ENCODE measurements at places on chromosomes 1 and 21.

DNA sequence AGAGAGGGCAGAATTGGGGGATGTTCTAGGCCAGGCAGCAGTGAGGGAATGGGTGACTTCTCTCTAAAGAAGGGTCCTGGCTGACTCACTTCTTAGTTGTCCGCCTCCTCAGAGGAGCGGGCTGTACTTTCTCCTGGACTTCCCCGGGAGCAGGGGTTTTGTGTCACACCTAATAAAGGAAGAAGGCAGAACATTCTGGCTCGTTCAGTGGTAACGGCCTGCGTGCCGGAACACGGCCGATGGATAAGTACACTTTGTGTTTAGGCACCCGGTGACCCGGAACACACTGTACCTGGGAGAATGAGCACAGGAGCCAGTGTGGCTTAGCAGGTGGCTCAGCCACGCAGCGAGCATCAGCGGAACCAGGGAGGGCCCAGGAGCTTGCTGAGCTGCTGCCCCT, 84.7 kb downstream of the FBXO2 start:
- DNase-seq, result no peak

GRCh38 chr1:91120936-91121335, 99.1 kb upstream of the ZNF644 start:
- no peak for DNase-seq

DNA sequence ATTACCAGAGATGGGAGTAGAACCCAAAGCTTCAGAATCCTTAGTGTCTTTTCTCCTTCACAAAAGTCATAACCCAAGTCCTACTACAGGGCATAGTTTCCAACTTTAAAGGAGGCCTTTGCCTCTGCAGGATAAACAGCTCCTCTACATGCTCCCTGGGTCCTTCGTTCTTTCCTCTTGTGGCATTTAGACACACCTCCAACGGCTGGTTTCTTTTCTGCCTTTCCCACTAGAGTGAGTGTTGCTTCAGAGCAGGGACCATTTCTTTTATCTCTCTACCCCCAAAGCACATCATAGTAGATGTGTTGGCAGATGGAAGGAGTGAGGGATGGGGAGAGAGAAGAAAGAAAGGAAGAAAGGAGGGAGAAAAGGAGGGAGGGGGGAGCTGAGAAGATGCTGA, 144.7 kb upstream of the SPATA6 start:
- no peak for DNase-seq

DNA sequence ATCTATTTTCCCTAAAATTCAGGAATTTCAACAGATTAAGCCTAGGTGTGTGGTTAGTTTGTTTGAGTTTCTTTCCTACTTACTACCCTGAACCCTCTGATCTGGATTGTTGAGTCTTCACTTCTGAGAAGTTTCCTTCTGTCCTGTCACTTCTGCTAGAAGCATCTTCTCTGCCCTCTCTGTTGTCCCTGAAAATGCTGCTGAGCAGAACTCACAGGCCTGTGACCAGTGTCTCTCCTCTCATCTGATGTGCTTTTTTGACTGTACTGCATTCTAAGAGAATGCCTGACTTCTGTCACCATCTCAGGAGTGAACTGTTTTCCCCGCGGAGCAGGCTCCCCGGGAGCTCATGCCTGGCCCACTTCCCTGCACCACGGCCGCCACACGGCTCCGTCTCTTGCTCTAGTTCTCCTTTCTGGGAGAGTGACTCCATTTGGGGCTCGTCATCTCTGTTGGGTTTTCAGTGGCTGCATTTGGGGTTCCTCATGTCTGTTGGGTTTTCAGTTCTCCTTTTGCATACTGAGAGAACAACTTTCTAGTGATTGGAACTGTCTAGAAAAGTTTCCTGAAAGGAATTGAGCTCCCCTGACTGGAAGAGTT, 77.9 kb downstream of the POFUT2 start:
- DNase-seq, result no peak

- DNase-seq, result no peak
These were observed 10.7 kb downstream of the LRRC47 start for GRCh38 chr1:3785456-3786157.

- DNase-seq, result no peak
These were observed 44.0 kb downstream of the FAM163A start for GRCh38 chr1:179786815-179787685.

- DNase-seq, result no peak
These were observed 278.3 kb upstream of the NRIP1 start for GRCh38 chr21:15343066-15343465.

- DNase-seq, result no peak
These were observed 404.0 kb upstream of the VAMP3 start for GRCh38 chr1:7366955-7367665.

DNA sequence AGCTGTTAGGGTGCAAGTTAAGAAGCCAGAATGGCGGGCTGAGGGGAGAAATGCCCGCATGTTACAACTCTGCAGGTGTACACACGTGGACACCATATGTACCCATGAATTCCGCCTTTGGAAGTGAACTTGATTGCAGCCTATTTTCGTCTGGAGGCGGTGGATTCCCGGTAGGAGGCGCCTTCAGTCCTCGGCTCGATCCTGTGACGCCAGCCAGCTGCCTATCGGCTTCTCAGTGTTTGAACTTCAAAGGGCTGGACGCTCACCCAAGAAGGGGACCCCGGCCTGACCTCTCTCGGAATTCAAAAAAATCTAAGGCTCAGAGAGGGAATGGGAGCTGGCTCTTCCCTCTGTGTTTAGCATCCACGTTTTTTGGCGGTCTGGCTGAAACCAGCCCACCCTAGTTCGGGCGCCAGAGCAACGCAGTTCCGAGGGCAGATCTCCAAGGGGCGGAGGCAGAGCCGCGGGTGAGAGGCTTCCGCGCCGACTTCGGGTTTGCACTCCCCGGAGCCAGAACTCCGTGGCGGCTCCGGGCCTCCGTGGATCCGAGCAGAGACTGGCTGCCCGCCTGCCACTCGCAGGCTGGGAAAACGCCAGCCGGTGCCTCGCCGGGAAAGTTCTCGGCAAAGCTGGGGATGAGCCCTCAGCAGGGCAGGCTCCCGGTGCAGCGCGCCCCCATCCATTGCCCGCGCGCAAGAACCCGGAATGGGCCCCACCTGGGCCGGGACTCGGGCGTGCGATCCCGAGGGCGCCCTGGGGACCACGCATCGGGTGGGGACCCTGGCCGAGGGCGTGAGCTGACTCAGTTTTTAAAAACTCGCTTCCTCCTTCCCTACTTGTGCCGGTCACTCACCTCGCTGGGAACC, 996 bp upstream of the TMEM51 start:
- no peak for DNase-seq

DNA sequence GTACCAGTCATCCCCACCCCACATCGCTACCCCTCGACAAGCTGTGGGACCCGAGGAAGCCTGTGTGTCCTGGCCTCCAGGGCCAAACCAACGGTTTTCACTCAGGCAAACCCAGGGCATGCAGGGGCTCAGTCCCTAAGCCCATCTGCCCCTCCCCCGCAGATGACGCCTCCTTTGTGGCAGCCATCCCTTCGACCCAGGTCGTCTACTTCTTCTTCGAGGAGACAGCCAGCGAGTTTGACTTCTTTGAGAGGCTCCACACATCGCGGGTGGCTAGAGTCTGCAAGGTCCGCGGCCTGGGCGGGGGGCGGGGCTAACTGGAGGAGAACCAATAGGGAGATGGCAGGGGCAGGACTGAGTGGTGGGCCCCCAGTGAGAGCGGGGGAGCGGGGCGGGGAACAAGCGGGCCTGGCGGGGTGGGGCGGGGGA, 7.4 kb downstream of the SEMA4A start:
- peak; percentile 57 for DNase-seq

DNA sequence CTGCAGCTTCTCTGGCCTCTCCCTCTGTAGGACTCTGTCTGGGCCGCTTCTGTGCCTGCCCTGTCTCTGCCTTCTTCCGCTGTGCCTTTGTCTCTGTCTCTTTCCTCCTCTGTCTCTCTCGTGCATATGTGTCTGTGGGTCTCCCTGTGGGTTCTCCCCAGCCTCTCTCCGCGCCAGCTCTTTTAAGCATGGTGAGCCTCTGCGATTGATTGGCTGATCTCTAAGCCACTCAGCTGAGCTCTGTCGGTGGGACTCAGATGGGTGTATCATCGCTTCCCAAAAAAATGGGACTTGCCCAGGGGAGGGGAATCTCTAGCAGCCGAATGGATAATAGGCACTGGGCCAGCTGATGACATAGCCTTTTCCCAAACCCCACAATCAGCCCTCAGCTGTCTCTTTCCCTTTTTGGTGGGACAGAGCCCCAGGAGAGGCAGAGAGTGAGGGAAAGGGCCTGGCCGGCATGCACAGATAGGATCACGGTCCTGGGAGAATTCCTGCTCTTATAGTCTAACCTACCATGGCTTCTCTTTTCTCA, at the start of gene ADAMTS4:
Gene ADAMTS4 (minus strand): TSS at position 158 of the 535 bp plus-strand sequence. CDS start 427 bp downstream, outside the sequence.
- DNase-seq, result no peak

- peak; percentile 61 for DNase-seq
These were observed 3.8 kb upstream of the PLEKHA6 start for GRCh38 chr1:204363335-204364114.

DNA sequence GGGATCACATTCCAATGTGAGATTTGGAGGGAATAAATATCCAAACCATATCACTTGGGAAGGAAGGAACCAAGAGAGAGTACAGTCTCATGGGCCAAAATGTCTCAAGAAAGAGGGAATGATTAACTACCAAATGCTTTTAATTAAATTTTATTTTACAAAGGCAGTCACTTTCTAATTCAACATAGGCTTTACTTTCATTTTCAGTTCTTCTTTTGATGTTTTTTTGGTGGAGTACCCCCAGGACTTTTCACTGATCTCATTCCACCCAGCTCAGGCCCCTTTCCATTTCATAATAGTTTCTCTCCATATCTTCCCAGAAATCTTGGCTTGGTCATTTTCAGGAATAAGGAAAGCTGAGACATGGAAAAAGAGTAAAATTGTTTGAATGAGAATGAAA, 5.1 kb upstream of the SLAMF7 start:
- no peak for DNase-seq

GRCh38 chr1:172778456-172779455, 119.9 kb downstream of the FASLG start:
- DNase-seq, result no peak

DNA sequence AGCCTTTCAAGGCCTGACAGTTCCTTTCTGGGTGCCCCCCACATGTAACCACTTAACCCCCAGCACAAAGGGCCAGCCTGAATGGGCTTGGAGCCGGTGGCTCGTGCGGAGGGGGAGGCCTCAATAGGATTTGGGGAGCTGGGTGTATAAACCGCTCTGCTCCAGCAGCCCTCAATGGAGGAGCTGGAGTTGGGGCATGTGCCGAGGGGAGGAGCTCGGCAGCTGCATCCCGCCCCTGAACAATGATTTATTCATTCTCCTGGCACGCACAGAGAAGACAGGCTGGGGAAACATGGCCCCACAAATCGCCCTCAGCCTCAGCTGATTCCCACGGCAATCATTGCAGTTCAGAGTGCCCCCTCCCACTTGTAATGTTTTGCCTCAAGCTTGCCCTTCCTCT, 6.9 kb upstream of the C1orf216 start:
- DNase-seq, result no peak

DNA sequence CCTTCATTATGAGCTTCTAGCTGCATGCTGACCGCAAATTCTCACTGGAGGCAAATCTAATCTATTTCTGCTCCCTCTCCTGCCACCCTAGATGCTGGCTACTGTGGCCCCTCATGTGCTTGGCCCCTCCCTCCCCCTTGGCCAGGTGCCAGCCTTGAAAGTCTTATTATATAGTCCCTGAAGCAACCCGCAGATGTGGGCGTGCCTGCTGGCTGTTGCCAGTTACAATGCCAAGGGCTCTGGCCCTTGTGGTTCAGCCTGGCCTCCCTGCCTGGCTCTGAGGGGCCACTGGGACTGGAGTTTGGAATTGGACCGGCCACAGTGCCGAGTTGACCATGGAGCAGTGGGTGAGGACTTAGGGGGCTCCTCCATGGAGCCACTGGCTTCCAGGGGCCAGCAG, 78.9 kb upstream of the ACTRT2 start:
- DNase-seq, result no peak

DNA sequence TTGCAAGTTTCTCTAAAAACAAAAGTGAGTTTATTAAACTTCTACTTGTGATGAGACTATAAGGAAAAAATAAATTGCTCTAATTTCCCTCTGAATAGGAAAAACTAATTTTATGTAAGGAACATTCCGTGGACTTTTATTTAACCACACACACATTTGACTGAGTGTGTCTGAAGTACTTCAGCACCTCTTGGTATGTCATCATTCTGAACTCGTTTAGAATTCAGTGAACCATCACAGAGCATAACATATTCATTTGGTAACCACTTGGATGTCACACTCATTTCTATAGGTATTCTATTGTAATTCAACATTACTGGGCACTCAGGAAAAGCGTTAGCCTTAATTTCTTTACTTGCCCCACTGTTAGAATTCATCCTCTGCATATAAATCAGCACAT, 79.1 kb downstream of the RGS21 start:
- DNase-seq, result no peak

GRCh38 chr1:34631126-34631525, 123.7 kb upstream of the GJB5 start:
- no peak for DNase-seq

DNA sequence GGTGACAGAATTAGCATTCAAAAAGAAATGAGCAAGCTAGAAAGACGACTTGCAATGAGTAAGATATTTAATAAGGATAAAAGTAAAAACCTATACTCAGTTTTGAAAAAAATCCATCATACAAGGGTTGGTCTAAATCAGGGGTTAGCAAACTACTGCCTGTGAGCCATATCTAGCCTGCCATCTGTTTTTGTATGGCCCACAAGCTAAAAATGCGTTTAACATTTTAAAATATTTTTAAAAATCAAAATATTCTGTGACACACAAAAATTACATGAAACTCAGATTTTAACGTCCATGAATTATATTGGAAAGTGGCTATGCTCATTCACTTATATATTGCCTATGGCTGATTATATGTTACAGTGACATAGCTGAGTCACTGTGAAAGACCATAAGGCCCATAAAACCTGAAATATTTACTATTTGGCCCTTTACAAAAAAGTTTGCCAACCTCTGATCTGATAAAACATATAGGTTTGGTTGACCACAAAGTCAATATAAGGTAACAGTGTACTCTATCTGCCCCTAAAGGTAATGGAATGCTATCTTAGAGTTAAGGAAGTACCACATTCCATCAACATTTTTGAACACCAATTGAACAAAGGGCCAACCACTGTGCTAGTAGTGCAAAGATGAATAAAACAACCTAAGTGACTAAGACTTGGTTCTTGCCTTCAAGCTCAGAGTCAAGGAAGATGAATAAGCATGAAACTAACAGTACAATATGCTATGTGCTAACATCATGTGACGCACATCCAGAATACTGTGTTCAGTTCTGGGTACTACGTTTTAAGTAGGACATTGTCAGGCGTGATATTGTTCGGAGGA, 3.2 kb downstream of the IFT25 start:
- no peak for DNase-seq

DNA sequence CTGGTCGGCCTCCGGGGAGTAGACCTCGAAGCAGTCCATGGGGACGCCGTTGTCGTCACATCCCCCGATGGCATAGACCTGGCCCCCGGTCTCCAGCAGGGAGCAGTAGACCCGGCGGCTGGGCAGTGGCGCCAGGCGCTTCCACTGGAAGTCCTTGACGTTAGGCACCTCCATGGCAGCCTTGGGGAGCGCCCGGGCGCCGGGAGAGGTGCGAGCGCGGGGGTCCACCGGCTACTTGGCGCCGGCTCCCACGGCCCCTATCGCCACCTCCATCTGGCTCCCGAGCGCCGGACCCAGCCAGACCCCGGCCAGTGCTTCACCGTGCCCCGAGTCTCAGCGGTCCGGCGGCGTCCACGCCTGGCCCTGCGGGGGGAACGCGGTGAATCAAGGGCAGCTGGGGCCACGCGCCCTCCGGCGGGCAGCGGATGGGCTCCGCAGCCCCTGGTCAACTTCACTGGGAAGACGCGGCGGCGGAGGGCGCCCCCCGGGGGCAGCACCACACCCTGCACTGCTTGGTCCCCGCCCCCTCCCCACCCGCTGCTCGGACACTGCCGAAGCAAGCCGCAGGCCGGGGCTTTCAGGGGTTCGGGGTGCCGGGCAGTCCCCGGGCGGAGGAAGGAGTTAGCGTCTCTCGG, 13.2 kb downstream of the KLHDC8A start:
- no peak for DNase-seq

GRCh38 chr1:147636314-147636713, 34.0 kb downstream of the ACP6 start:
- DNase-seq, result no peak

All from activated CD4-positive, alpha-beta T cell treated with anti-CD3 and anti-CD28 coated beads, Interleukin-2, amount 50 U/mL, for 24 hours (primary cell).